ENCODE measurements at places on chromosomes 3 and 15.

GRCh38 chr3:157982359-157982758 is 123.9 kb downstream of the SHOX2 start:
- DNase-seq = no peak

DNA sequence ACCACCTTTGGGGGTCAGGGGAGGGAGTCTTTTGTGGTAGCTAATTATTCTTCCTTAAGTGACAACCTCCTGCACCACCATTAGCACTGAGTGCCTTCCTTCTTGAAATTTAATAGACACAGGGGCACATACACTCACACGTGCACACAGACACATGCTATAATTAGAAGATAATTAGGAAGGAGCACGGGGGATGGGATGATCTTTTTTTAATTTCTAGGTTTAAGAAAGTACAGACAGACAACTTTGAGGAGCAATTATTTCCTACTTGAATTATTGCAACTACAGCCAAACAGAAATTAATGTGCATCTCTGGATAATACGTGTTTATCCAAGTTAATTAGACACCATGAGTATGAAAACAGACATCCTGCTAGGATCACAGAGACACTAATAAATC is 44.8 kb upstream of the GUCA1C start:
- DNase-seq = no peak

GRCh38 chr3:23113455-23114171 is 89.5 kb upstream of the UBE2E2 start:
- no peak for DNase-seq

- no peak for DNase-seq
Observed at GRCh38 chr15:40157778-40158447, 3.0 kb upstream of the BUB1B start.

DNA sequence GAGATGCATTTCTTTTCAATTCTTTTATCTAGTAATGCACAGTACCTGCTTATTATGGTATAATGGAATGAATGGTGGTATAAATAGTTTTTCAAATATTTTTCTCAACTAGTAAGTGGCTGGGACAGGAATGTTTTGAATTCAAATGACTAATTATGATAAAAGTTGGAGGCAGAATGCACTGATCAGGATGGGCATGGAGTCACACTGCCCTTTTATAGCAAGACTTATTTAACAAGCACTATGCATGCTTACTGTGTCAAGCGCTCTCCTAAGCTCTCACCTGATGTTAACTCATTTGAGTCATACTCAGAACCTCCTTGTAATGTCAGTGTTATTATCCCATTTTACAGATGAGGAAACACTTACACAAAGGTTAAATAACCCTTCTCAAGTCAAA is 221.8 kb downstream of the FEZF2 start:
- no peak for DNase-seq

DNA sequence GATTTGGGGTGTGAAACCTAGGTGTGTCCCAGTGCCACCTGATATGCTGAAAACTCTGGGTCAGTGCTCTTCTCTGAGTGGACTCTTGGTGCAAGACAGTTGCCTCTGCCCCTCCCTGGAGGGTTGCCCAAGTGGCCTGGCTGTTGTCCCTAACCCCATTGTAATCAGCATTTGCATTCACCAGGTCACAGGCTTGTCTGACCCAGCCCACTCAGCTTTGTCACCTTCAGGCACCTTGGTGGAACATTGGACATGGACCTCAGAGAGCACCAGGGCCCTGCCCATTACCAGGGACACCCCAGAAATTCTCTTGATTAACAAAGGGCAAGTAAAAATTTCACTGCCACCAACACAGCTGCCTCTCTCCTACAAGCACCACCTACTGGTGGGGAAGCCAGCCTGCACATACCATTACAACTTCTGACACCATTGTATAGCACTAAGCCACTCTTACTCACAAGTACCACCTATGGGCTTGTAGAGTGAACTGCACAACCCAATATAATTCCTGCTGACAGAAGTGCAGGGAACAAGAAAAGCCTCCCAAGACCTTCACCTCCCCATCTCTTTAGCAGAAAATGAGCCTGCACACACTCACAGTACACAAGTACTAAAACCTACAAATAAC is 324.6 kb downstream of the EPHA6 start:
- no peak for DNase-seq

- DNase-seq = no peak
Observed at GRCh38 chr15:34941185-34941698, 28.3 kb downstream of the AQR start.

DNA sequence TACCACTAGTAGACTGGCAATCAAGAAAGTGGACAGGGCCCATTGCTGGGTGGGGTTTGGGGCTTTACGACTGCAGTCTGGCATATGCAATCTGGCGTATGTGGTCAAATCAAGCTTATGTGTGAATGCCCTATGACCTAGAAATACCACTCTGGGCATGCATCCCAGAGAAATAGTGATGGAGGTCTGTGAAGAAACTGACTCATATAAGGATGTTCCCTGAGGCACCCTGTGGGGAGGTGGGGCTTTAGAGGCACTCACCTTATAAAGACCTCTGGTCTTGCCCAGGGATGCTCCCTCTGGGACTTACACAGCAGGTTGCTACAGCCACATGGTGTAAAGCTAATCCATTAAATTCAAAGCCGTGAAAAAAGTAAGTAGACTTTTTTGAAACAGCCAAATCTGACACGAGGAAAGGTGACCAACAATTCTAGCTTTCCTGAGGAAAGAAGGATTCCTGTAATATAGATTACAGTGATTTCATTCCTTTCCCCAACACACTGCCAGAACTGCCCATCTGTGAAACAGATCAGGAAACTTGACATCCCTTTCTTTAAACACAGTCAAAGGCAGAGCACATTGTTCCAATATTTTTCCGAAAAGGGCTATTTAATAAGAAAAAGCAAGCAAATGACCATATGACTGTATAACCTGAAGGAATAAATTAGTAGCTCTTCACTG is 13.6 kb downstream of the RARRES1 start:
- DNase-seq = peak; percentile 35

GRCh38 chr3:170107941-170108340 is 70.1 kb downstream of the GPR160 start:
- no peak for DNase-seq

DNA sequence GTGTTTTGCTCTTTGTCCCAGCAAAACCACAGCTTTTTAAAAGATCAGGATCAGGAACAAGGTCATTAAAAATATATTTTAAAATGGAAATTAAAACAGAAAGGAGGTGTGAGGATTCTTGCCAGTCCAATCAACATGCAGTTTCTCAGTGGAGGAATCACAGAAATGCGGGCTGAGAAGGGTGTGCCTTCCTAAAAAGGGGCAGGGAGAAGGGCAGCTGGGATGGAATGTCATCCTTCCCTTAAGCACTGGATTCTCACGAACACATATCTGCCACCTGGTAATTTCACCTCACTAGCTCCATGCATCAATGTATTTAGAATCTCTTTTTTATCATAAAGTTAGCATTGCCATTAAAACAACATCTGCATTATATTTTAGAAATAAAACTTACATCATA is 21.4 kb downstream of the ABI3BP start:
- DNase-seq = no peak

DNA sequence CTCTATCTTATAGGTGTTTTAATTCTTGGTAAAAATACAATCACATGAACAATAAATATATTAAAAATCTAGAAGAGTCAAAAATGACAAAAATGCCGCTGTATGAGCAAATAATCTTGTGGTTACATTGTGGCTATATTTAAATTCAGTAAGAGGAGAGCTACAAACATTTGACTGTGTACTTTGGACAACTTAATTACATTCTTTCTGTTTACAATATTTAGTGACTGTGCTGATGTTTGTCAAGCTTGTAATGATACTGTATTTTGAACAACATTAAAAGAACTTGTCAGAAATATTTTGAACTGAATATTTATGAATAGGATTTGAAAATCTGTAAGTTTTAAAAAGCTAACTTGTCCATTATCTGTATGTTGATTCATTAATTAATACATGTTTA is 598.3 kb downstream of the SI start:
- no peak for DNase-seq

GRCh38 chr15:63519548-63520178 is 15.3 kb downstream of the USP3 start:
- no peak for DNase-seq

DNA sequence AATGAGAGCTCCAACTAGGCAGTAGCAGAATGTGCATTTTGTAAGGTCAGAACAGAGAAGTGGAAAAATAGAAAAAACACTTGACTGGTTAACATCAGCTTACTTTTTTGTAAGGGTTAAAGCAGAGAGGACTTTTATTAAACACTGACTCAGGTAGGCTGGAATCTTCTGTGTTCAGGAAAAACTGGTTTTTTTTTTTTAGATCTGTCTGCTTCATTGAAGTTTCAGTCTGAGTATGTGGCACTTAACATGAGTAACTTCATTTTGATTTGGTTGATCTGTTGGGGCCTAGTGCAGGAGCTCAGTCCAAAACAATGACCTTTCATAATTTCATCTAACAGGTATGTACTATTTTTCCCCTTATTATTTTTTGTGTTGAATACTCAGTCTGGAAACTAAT is 141.1 kb downstream of the DOCK3 start:
- no peak for DNase-seq

- DNase-seq = no peak
Observed at GRCh38 chr3:39132096-39133092, 21.0 kb downstream of the CSRNP1 start.

GRCh38 chr3:48997102-48997635 is 7.1 kb downstream of the P4HTM start:
- no peak for DNase-seq

GRCh38 chr15:52923626-52924025 is 133.5 kb upstream of the ONECUT1 start:
- DNase-seq = no peak

DNA sequence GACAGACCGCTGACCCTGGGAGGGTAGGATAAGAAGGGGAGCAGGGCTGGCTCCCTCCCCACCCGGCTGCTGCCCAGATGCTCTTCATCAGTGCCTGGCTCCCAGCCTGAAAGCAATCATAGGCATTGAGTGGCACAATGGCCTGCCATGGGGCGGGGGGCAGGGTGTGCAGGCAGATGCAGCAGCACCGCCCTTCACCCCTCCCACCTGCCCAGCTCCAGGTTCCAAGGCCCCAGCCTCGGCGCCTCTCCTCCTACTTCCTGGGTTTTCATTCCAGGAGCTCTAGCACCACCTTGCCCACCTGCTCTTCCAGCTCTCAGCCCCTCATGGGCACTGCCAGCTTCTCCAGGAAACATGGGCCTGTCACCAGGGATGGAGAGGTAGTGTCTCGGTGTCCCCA is 101.7 kb downstream of the MEGF11 start:
- no peak for DNase-seq

DNA sequence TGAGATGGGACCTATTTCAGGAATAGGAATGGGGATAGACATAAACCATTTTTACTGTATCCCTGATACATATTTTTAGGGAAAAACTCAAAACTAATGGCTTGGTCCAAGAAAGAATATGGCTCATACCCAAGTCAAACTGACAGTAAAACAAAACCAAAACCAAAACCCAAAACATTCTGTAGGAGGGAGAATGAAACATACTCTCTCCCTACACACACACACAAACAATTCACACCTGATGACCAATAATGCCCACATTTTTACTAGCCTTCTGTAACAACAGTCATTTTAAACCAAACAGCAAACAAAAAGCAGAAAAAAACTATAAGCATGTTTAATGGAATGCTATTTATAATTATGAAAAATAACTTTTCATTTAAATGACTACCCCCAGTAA is 74.9 kb downstream of the NBEAL2 start:
- no peak for DNase-seq

GRCh38 chr3:37712421-37712820 is 149.3 kb upstream of the CTDSPL start:
- no peak for DNase-seq

DNA sequence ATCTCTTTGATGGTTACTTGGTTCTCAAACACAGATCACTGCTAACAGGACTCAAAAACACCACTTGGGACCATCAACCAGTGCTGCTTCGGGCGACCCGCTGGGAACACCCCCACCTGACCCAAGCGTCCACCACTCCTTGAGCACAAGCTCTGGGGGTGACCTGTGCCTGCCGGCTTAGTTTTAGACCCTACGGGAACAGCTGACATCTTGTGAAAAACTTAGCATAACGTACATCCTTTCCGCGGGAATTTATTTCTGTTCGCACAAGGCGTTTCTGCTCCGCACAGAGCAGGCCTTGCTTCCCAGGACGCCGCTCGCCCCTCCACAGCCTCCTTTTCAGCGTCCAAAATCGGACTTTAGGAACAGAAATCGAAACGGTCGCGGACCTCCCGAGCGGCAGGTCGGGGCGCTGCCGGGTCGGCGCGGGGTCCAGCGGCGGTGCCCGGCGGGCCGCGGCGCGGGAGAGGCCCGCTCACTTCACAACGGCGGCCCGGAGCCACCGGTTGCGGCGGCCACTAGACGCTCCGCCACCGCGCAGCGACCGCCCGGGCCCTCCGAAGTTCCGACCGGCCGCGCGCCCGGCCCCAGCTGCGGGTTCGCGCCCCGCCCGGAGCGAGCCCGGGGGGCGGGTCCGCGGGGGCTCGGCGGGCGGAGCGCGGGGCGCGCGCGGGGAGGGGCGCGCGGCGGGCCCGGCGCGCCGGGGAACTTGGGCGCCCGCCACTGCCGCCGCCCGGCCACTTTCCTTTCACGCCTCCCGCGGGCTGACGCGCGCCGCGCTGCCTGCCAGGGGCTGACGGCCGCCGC is 959 bp downstream of the SFMBT1 start:
- peak; percentile 61 for DNase-seq

GRCh38 chr3:1962396-1963088 is 136.1 kb upstream of the CNTN4 start:
- no peak for DNase-seq

DNA sequence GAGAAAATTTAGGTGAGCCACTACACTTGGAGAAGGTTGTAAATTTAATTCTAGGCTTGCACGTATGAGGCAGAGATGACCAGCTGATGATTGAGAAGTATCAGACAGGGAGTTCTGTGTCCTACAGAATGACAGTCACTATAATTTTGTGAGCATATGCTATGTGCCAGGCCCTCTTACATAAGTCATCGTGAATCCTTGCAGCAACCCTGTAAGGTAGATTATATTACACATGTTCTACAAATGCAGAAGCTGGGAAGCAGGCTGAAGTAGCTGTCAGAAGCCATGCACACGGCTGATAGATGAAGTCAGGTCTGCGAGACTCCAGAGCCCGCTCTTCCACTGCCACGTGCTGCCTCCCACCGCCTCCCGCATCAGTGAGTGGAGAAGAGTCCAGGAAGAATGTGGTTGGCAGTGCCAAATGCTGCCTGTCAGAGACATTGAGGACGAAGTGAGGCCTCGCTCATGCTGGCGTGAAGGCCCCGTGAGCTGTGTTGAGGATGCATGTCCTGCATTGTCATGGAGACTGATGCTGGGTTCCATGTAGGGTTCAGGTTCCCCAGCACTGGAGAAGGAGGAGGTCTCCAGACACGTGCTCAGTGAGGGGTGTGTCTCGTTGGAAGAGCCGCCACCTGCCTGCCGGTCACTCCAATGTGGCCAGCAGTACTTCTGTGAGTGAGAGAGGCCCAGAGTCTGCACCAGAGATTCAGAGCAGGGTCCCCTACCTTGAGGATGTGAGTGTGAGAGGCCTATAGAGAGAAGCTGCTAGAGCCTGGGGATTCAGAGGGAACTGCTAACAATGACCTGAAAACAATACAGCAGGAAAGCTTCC is 123.3 kb upstream of the PLXNA1 start:
- no peak for DNase-seq

GRCh38 chr3:133301194-133301593 is 98.7 kb upstream of the BFSP2 start:
- DNase-seq = no peak

GRCh38 chr3:40841131-40841530 is 316.4 kb downstream of the ZNF621 start:
- no peak for DNase-seq
